ENCODE measurements at places on chromosomes 1 and 21.

DNA sequence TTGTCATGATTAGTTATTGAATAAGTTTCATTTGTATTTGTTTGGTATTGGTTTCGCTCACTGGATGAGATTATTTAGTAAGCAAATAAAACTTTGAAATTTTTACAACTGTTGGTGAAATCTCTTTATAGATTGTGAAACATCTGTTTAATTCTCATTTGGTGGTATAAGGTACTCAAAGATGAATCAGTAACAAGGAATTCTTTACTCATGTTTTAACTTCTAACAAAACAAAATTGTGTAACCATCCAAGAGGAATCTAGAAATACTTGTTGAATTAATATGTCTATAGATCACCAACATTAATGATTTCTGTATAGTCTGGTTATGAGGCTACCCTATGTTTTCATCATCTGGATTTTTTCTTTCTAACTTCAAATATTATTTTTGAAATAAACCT, 62.8 kb upstream of the USP25 start:
- DNase-seq = no peak

DNA sequence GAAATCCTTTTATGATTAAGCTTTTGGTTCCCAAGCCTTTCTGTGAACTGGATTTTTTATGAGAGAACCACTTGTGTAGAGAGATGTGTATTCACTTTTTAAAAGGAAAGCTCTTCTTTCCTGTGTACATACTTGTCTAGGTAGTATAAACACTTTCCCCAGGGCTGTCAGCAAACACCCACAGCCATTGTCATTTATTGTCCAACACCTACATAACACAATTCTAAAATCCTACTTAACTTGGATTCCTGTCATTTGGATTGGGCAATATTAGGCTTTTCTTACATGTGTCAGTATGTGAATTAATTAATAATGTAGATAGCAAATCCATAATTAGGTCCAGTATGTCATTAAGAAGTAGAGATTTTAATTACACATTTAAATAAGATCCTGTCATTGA, 12.3 kb downstream of the DDX20 start:
- DNase-seq = no peak

DNA sequence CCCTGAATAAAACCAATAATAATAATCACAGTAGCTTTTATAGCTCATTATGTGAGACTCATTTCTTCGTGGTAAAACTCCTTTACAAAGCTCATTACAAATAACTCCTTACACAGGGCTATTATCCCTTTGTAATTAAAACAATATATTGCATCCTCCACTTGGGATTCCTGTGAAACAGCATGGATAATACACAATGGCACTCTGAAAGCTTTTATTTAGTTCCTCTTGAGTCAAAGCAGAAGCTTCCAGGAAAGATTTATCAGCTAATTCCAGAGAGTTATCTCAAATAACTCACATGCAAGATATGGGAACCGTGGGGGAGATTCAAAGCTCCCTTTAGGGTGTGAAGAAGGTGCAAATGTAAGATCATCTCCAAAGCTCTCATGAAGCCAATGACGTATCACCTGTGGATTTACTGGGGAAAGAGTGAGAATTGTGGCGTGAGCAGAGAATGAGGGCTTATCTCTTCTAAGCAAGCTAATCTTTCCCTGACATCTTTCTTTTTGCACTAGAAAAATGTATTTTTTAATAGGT, 60.4 kb upstream of the GJA5 start:
- DNase-seq = no peak

- DNase-seq = no peak
These were observed 121.9 kb downstream of the PTPRU start for GRCh38 chr1:29358183-29358582.

DNA sequence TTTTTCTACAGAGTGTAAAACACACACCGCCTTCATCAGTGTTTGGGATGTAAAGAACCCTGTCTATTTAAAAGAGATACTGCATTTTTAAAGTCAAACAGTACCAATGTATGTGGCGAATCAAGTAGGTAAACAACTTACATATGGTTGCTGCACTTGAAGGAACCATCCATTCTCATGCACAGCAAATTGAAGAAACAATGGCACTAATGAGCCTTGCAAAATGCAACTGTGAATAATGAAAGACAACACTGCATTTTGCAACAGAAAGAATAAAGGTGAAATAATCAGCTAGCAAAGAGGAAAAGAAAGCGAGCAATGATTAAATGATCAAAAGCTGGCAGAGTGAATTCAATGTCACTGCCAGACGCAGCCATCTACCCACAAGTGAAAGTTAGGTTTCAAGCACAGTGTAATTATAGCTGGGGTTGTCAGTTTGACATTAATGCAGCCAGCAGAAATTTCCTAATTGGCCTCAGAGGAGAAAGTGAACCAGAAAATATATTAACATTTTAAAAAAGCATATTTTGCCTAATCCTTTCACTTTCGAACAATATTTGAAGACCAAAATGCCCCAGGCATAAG, 10.9 kb upstream of the BARHL2 start:
- no peak for DNase-seq

DNA sequence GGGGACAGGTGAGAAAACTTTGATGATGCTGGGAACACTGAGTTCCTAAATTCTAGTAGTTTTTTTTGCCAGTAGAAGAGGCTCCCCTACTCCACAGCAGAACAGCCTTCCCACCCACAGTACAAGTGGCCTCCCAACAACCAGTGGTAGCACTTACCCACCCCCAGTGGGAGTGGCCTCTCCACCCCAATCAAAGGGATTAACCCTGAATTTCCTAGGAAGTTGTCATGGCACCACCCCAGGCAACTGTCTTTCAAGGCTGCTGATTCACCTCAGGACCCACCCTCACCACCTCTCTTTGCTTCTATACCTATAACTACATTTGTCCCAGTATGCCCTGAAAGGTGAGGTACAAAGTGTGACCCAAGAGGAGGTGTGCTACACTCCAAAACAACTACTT, 81.4 kb upstream of the PRDX6 start:
- no peak for DNase-seq

All from stimulated activated CD4-positive, alpha-beta T cell treated with anti-CD3 and anti-CD28 coated beads, Interleukin-4, amount 100 ng/mL, for 4 hours (primary cell).